ENCODE measurements at places on chromosomes 7 and 10. TPM values are rescaled to one million over a fixed set of nuclear protein-coding genes. Genes with fewer than 3 reads are reported as not detected.

The OLAH gene
- not detected for total RNA-seq

GRCh38 chr10:59698326-59698725 lies 11.3 kb downstream of the SLC16A9 start:
- no peaks in the 10 kb centered on the region for H3K4me1 ChIP-seq
- no peaks in the 10 kb centered on the region for H3K36me3 ChIP-seq
- H3K27ac ChIP-seq, result no peak overlapping the region
- H3K4me3 ChIP-seq, result no peak overlapping the region

DNA sequence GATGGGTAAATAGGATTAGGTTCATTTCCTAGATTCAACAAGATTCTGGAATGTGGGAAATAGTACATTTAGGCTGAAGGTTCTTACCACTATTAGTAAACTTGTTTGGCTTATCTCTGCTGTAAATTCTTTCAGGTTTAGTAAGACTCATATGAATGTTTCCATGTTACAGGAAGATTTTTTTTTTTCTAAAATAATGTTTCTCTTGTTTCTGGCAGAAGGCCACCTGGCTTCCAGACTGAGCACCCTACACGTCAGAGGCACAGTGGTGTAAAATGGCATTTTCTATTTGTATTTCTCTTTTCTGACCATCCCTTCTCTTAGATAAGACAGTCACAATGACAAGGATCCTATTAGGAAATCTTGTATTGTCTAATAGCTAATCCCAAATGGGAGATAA lies 22.7 kb upstream of the AASS start:
- no peaks in the 10 kb centered on the region for H3K27me3 ChIP-seq
- no peaks in the 10 kb centered on the region for H3K36me3 ChIP-seq
- no peaks in the 10 kb centered on the region for H3K4me1 ChIP-seq

- H3K4me3 ChIP-seq, result no peak overlapping the region
- H3K36me3 ChIP-seq, result no peaks in the 10 kb centered on the region
- H3K27ac ChIP-seq, result no peak overlapping the region
- H3K27me3 ChIP-seq, result no peaks in the 10 kb centered on the region
- DNase-seq, result no peak
Measured at GRCh38 chr10:452512-453426, 236.7 kb downstream of the DIP2C start.

GRCh38 chr10:128419466-128420019 lies 293.3 kb upstream of the MKI67 start:
- no peaks in the 10 kb centered on the region for H3K36me3 ChIP-seq
- no peak overlapping the region for H3K4me3 ChIP-seq
- no peak for DNase-seq
- H3K27me3 ChIP-seq, result peaks cover 1% of the 10 kb centered on the region

- no peak for DNase-seq
- no peak overlapping the region for H3K4me3 ChIP-seq
- H3K27ac ChIP-seq, result peak overlapping the region; percentile 60
- no peaks in the 10 kb centered on the region for H3K36me3 ChIP-seq
- H3K27me3 ChIP-seq, result no peaks in the 10 kb centered on the region
- H3K4me1 ChIP-seq, result no peaks in the 10 kb centered on the region
Measured at GRCh38 chr10:6124666-6125065, 35.8 kb downstream of the RBM17 start.

DNA sequence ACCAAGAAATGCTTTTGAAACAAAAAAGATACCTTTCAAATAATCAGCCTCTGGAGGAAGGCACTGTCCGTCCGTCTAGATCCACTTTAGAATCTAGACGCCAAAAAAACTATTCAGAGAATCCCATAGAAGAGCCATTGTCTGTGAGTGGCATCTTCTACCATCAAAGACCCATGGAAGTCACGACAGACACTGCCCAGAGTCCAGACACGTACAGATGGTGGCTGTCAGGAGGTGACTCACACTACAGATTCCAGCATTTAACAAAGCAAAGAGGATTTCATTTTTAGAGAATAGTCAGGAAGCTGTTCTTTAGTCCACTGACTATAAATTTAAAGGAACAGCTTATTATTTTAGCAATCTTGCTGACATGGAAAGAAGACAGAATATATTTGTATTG lies 11.7 kb downstream of the C1QL3 start:
- H3K27me3 ChIP-seq, result no peaks in the 10 kb centered on the region
- H3K4me1 ChIP-seq, result no peaks in the 10 kb centered on the region
- no peak overlapping the region for H3K27ac ChIP-seq
- H3K36me3 ChIP-seq, result peaks cover 2% of the 10 kb centered on the region
- no peak overlapping the region for H3K4me3 ChIP-seq

GRCh38 chr7:157550300-157551275 lies 213.8 kb downstream of the DNAJB6 start:
- no peaks in the 10 kb centered on the region for H3K27me3 ChIP-seq
- no peaks in the 10 kb centered on the region for H3K36me3 ChIP-seq
- H3K4me1 ChIP-seq, result no peaks in the 10 kb centered on the region

Data from aorta (tissue), 5 donors.